ENCODE measurements at places on chromosomes 4 and X.

- no peak for DNase-seq
These were observed 13.0 kb upstream of the SLC10A4 start for GRCh38 chr4:48470137-48470536.

GRCh38 chr4:155433636-155434360 is 57.0 kb upstream of the MAP9 start:
- DNase-seq: no peak

GRCh38 chrX:98077440-98077839 is 1193.7 kb downstream of the RPA4 start:
- DNase-seq: no peak

GRCh38 chr4:86380181-86380724 is 20.4 kb upstream of the MAPK10 start:
- no peak for DNase-seq

- DNase-seq: no peak
These were observed 15.9 kb downstream of the FGFRL1 start for GRCh38 chr4:1027219-1027914.

GRCh38 chr4:76156635-76157034 is 8.4 kb upstream of the NUP54 start:
- DNase-seq: no peak

DNA sequence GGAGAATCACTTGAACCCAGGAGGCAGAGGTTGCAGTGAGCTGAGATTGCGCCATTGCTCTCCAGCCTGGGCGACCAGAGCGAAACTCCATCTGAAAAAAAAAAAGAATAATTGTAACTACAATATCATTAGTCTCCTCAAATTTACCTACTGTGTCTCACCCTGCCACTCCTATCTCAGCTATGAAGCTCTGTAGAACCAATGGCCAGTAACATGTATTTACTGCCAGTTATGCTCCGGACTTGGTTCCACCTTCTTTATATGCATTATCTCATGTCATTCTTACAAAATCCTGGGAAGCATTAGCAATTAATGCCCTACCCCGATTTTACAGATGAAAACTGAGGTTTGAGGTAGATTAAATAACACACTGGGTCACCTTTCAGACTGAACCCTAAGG is 7.0 kb upstream of the FAT1 start:
- no peak for DNase-seq

- no peak for DNase-seq
These were observed 117.8 kb downstream of the UCHL1 start for GRCh38 chr4:41374490-41374889.

DNA sequence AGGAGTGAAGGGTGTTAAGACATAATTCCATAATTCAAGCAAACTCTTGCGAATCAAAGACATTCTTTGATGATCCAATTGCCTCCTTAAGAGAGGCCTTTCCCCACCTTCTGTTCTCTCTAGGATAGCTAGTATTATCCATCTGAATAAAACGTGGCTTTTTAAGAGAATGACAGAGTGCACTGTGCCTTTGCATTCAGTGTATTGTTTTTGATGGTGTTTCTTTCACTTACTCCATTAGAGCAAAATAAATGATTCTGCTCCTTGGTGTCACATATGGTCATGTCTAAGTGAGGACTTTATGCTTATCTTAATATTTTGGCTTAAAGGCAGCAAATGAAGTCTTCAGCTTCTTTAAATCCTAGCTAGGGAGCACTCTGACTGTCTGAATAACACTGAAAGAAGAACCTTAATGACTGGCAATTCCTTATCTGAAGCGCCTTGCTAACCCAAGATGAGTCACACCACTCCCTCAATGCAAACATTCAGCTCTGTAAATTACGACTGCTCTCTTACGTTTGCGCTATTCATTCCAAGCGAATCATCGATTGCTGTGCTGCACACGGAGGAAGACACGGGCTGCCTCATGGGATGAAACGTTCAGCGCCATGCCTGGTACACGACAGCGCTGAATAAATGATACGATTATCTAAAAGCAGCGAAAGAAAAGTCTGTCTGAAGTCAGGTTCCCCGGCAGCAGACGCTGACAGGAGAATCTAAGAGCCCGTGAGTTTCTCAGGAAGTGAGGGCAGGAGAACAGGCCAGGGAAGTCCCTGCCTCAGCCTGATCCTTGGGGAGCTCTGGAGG is 35.1 kb upstream of the GEMIN8 start:
- DNase-seq: no peak

GRCh38 chrX:68822641-68823410 is 6.0 kb upstream of the EFNB1 start:
- no peak for DNase-seq

- no peak for DNase-seq
These were observed 32.2 kb upstream of the CCKAR start for GRCh38 chr4:26522478-26522877.

DNA sequence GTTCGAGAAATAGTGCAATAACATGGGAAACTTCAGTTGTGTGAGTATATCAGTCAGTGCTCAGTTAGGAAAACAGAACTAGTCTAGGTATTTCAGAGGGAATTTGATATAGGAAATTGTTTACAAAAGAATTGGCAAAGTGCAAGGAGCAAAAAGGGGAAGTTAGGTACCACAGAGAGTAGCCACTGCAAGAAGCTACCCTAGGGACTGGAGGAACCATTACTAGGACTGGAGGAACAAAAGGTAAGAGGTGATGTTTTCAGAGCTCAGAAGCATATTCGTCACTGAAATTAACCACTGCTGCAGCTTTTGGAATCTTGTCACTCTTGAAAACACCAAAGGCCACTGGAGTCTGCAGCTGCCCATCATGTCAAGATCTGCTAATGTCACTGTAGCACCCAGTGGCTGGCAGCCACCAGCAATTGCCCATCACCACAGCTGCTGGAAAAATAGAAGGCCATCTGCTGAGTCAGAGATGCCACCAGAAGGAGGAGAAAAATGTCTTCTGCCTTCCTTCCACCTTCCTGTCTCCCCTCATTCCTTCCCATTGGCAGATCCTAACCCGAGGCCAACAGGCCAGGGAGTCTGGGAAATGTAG is 160.6 kb upstream of the RPS6KA3 start:
- no peak for DNase-seq

DNA sequence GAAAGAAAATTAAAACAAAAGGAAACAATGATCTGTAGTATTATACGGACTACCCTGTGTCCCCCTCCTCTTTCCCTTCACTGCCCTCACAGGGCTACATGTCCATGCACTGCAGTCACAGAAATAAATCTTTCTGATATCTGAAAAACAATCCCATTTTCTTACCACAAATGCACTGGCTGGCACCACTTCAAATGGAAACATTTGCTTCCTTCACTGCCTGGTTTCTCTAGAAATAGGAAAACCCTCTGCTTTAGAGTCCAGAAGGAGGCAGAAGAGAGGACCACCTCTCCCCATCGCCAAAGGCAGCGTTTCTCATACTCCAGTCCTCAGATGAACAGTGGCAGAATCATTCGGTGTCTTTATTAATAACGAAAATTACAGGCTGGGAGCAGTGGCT is 98.2 kb downstream of the GRIA3 start:
- DNase-seq: no peak

- DNase-seq: no peak
These were observed 57.2 kb upstream of the BEX4 start for GRCh38 chrX:103157496-103158316.

DNA sequence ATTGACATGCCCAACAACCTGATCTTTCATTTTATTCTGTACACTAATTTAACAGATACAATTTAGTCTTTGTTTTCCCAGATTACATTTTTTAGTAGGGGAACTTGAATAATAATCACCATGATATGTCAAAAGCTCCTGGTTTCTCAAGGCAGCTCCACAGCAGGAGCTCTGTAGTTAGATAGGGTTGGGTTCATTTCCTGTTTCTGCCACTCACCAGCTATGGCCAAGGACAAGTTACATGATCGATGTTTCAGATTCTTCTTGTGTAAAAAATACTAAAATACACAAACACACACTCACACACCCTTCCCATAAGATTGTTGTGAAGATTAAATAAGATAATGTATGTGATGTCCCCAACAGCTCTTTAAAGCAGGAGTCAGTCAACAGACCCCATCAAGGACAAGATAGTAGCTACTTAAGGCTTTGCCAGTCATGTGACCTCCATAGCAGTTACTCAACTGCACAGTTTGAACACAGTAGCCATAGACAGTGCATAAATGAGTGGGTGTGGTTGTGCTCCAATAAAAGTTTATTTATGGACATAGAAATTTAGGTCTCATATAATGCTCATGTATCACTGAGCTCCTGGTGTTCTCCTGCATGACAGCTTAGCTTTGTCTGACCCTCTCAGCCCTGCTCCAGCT is 18.4 kb downstream of the GUCY1A1 start:
- DNase-seq: no peak

- DNase-seq: no peak
These were observed 483.0 kb upstream of the NDST4 start for GRCh38 chr4:115596265-115597001.

DNA sequence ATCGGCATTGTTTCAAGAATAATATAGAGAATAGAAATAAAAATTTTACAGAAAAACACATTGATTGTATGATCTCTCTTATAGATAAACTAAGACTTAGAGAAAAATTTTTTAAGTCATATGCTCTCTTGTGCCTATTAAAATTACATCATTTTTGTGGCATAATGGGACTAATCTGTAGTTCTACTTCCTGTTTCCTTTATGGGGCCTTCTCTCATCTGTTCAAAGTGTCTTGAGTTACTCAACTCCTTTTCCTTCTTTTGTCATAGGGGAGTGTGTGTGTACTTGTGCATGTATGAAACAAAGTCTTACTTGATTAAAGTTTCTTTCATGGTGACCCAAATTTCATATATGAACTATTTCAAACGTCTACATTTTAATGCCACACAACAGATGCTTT is 1448.9 kb upstream of the TENM3 start:
- DNase-seq: no peak

DNA sequence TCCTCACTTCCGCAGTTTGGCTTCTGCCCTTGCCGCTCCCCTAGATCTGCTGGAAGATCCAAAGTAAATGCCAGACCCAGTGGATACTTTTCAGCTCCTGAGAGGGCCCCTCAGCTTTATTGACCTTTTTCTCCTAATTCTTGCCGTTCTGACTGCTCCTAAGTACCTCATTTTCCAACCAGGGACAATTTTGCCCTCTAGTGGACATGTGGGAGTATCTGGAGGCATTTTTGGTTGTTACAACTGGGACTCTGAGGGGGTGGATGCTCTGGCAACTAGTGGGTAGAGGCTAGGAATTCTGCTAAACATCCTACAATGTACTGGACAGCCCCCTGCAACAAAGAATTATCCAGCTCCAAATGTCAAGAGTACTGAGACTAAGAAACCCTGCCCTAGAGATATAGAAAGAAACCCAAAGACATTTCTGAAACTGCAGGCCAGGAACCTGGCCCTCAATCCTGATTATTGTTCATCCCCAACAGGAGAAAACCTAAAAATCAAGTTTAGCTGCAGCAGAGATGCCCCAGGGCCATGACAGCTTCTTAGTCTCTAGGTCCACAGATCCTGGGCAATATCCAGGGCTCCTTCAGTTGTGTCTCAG is 3.4 kb downstream of the TEX13B start:
- DNase-seq: no peak

DNA sequence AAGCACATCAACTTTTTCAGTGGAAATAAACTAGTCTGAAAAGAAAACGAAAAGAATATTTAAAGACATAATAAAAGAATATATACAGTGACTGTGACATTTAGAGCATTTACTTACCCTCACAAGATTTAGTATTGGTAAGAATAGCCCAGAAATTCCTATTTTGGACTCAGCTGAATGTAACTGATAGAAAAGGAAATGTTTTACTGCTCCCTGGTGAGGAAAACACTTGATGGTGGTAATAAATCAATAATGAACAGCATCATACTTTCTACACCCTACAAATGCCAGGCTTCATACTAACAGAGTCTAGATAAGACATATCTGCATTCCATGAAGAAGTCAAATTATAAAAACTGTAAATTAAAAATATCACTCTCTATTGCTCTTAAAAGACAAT is 753.5 kb upstream of the PCDH10 start:
- no peak for DNase-seq

DNA sequence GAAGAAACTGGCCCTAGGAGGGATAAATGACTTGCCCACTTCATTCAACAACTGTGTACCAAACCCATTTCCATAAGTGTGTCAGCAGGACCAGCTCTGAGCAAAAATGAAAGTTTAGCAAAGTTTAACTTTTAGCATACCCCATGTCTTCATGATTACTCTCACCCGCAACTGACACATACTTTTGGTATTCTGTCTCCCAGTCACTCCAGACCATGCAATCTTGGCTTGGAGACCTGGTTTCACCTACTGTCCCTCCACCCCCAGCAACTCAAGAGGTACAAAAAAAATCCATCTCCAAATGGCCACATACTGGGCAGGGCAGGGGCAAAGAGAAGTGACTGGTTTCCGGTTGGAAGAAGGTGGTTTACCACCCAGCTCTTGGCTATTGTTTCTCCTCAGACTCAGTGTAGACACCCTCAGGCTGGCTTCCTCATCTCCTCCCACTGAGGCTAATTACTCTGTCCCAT is 79.8 kb downstream of the RLIM start:
- DNase-seq: no peak

DNA sequence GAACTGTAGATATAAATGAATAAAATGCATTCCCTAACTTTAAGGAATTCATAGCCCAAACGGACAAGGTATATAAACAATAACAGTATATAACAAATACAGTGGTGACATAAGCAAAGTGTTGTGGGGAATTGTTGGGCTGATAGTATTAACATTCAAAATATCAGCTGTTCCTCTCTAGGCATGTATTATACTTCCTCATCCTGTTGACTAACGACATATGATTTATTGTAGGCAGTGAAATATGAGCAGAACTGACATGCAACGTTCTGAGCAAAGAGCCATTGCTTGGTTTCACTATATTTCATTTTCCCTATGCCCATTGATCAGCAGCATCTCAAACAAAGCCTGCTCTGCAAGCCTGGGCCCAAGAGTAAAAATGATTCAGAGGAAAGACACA is 143.9 kb downstream of the PTCHD1 start:
- DNase-seq: no peak

DNA sequence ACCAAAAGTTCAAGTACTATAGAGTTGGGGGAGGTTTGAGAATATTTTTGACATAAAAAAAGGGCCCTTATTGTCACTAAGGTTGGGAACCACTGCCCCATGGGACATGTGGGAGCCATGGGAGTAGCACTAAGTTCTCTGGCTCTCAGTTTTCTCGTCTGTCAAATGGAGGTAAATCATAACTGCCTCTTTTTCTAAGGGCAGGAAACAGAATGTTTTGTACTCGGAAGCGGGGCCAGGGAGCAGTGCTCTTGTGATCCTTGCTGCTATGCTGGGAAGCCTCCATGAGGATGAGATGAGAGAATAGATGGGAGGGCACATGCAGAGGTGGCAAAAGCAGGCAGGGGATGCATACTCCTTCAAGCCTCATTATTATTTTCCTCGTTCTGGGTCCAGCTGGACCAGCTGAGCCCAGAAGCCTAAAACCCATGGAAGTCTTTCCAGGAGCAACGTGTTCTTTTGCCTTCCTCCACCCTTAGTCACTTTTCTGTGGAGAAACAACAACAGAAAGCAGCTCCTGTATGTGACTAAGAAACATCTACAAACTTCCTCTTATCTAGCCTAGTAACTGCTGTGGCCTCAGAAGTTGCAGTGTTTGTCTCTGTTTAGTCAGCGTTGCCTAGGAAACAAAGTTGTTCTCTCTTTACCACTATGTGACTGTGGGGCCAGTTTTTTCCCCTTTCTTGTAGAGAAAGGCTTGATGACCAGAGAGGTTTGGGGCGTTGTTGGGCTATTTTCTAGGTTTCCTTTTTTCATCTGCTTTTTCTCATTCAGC is 64.8 kb downstream of the TSC22D3 start:
- DNase-seq: no peak

- no peak for DNase-seq
These were observed 29.6 kb downstream of the MCUB start for GRCh38 chr4:109589605-109590004.
